ENCODE measurements at places on chromosomes 6 and 20. TPM values are rescaled to one million over a fixed set of nuclear protein-coding genes. Genes with fewer than 3 reads are reported as not detected.

The RRAGD gene
- 4.8 TPM for total RNA-seq

DNA sequence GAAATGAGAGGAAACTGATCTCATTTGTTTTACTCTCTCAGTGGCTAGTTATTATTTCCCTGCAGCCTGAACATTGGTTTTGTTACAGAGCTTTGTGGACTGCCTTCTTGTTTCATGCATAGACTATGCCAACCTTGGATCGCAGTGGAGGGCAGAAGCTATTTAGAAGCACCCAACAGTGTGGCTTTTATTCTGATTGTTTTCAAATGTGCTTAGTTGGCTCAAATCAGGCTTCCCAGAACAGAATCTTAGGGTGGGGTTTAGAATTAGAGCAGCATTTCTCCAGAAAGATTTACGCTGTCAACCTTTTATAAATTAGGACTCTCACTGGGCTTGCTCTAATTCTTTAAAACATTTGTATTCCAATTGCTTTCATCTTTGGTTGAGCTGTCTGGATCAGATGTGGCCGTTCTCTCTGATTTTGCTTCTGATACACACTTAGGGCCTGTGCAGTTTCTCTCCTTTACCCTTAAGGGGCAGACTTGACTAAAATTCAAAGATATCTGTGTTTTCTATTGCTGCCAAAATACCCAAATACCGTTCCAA, 210.3 kb downstream of the BCKDHB start:
- DNase-seq: no peak

DNA sequence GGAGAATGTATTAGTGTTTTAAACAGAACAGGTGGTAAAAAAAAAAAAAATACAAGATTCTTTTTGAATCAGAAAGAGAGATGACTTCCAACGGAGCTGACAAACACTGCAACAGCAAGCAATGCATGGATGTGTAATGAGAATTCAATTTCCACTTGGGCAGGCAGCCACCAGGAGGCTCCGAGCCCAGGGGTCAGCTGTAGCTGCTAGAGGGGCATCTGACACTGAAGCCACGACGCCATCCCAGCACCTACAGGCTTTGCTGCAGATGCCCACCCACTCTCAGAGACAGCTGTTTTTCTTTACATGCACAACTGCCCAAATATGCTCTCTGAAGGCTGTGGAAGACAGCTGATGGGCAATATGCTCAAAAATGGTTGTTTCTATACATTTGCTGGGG, 75.4 kb downstream of the ELOVL5 start:
- no peak for DNase-seq

The SAMD3 gene
- total RNA-seq: 3.4 TPM

The KCNK5 gene
- 10.7 TPM for total RNA-seq

The CUTA gene
- total RNA-seq: 86.9 TPM

DNA sequence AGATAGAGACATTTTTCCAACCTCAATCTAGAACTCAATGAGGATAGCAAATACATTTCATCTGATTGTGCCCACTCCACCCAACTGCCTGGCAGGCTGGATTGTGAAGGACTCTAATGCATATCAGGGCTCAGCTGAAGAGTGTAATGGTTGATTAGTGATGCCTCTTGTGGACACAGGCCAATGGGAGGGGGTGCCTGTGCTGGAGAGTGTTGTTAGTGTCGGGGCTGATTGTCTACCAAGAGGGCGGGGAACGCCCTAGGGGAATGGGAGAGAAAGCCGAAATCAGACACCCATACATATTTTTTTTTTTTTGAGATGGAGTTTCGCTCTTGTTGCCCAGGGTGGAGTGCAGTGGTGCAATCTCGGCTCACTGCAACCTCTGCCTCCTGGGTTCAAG, 103.7 kb upstream of the SALL4 start:
- no peak for DNase-seq

DNA sequence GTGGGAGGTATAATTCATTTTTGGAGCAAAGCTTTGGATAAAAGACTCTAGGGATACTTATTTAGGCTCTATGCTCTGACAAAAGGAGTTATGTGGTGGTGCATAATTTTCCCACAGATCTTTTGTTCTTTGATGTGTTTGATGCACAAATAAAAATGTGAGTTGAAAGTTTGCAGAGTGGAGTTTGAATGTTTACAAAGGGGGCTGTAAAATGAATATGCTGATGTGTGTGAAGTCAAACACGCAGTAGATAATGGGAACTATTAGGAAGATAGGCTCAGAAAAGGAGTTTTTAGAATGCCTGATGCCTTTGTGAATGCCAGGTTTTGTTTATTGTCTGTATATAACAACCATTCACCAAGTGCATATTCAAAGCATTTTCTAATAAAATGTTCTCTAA, 545.0 kb upstream of the EPHA7 start:
- no peak for DNase-seq

The POU5F1 gene
- total RNA-seq: 62.1 TPM

DNA sequence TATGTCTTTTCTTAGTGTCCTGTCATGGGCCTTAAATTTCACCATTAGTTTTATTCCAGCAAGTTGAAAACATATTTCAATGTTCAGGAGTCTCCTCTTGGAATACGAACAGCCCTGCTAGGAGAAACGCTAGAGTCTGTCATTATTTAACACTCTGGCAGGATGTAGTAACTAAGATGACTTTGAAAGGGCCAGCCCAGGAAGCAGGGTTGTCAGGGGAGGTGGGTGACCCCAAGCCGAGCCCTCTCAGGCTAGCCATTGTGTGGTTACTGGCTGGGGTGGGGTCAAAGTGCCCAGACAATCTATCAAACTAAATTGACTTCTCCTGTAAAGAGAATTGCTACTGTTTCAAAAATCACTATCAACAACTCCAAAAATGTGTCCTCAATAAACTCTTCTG, 67.8 kb downstream of the LY86 start:
- DNase-seq: no peak

The ADGRF5 gene
- 5.8 TPM for total RNA-seq

DNA sequence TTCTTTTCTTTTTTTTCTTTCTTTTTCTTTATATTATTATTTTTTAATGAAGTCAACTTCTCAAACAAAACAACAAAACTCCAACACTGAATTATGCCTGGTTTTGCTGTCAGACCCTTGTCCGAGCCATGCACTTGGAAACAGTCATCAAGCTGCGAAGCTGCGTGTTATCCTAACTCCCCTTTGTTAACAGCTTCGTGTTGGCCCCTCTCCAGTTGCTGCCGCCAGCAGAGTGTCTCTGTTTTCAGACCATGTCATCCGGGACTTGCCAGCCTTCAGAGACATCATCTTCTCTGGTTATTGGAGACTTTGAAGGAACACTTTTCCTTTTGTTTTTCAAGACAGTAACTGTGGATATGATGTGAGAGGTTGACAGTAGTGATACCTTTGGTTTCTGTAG, 83.1 kb downstream of the TRMT11 start:
- DNase-seq: no peak

GRCh38 chr6:168035661-168036545, 38.4 kb downstream of the KIF25 start:
- DNase-seq: no peak

DNA sequence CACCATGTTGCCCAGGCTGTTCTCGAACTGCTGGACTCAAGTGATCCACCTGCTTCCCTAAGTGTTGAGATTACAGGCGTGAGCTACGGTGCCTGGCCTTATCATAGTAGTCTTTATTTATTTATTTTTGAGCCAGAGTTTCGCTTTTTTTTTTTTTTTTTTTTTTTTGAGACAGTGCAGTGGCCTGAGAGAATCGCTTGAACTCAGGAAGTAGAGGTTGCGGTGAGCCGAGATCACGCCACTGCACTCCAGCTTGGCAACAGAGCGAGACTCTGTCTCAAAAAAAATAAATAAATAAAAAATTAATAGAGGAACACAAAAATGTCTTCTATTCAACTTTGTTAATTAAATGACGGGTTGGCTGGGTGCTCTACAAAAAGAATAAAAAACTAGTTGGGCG, 12.9 kb downstream of the MAPRE1 start:
- DNase-seq: no peak

The SLC16A10 gene
- 9.5 TPM for total RNA-seq

The DSP gene
- 56.9 TPM for total RNA-seq

DNA sequence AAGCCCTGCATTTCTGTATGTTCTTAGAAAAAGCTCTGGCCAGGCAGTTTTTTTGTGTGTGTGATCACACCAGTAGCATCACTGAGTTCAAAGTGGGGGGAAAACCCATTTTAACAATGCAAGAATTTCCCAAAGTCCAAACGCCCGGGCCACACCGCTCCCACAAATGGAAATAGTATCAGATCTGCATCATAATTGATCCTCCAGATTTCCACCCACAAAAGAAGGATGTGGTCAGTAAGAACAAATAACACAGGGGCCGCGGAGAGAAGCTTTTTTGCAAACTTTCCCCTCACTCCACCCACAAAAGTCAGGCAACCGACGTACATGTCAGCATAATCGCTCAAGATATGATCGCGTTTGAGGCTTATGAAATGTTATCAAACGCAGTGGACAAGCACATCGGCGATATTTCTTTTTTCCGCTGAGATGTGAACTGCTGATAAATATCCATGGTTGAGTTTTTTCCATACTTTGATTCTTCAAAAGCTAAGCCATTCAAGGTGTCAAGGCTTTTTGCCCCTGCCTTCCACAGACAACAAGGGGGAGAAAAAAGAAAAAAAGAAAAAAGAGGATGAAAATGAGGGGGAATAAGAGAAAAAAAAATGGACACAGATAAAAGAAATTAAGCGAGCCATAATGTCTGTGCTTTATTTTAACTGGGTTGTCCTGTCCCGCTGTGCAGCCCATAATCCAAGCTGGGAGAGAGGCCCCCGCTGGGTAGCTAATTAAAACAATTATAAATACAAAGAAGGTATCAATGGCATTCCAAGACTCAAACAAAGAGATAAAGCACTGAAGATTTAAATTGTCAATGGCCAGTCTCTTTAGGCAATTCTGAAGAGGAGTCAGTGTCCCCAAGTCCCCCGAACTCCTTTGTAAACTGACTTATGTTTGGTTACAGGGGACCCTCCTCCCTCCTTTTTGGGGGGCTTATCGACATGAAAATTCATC, 143.5 kb downstream of the ZFP64 start:
- no peak for DNase-seq

- no peak for DNase-seq
These were observed 38.0 kb downstream of the GCLC start for GRCh38 chr6:53506872-53507271.

DNA sequence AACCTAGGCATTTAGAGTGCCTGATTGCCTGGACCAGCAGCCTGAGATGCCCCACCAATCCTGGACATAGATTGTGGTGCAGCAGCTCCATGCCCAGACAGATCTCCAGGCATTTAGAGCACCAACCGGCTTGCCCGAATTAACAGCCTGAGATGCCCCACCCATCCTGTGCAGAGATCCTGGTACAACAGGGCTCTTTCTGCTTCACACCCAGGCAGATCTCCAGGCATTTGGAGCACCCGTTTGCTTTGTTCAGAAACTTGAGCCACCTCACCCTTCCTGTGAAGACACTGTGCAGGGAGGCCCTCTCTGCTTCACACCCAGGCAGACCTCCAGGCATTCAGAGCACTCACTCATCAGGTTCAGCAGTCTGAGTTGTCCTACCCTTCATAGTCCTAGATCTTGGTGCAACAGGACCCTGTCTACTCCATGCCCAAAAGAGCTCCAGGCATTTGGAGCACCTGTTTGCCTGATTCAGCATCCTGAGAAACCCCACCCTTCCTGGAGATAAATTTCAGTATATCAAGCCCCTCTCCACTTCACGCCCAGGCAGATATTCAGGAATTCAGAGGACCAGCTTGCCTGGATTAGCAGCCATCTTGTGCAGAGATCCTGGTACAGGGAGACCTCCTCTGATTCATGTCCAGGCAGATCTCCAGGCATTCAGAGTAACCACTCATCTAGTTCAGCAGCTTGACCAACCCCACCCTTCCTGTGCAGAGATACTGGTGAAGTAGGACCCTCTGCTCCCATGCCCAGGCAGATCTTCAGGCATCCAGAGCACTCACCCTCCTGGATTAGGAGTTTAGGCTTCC, 189.2 kb upstream of the FERMT1 start:
- DNase-seq: no peak

DNA sequence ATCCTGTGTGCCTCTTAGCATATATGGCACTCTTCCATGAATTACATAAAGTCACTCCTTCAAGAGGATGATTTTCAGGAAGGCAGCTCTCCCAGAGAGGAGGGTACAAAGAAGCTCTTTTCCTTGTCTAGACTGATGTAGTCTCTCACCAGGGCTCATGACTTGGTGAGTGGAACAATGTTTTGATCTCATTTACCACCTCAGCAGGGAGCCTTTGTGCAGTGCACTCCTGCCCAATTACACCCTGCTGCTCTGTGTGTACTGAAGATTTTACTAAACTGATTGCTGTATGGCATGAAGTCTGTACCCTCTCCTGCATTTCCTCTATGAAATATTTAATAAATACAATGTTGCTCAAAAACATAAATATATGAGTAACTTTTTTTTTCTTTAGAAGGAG, 598.3 kb upstream of the HS3ST5 start:
- DNase-seq: no peak

The PREX1 gene
- 16.6 TPM for total RNA-seq

Measured in Peyer's patch (tissue), 4 donors.